ENCODE measurements at places on chromosomes 13 and 19.

- no peak for DNase-seq
Observed at GRCh38 chr13:84208246-84208910, 326.1 kb upstream of the SLITRK1 start.

GRCh38 chr13:26923824-26924605, 163.4 kb upstream of the GPR12 start:
- DNase-seq = no peak

- no peak for DNase-seq
Observed at GRCh38 chr13:61144834-61145593, 270.6 kb downstream of the PCDH20 start.

DNA sequence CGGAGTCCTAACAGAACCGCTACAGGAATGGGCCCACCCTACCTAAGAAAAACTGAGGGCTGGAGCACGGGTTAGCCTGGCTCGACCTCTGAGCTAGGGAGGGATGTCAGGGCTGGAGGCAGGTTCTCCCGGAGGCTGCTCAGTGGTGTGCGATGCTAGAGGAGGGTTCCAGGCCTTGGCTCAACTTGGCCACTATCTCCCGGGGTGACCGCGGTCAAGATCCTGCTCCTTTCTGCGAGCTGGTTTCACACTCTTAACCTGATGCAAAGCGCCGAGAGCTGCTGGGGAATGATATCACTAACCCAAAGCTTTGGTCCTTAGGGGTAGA, 301 bp downstream of the POP4 start:
- no peak for DNase-seq

- no peak for DNase-seq
Observed at GRCh38 chr13:39373145-39373544, 229.8 kb downstream of the LHFPL6 start.

DNA sequence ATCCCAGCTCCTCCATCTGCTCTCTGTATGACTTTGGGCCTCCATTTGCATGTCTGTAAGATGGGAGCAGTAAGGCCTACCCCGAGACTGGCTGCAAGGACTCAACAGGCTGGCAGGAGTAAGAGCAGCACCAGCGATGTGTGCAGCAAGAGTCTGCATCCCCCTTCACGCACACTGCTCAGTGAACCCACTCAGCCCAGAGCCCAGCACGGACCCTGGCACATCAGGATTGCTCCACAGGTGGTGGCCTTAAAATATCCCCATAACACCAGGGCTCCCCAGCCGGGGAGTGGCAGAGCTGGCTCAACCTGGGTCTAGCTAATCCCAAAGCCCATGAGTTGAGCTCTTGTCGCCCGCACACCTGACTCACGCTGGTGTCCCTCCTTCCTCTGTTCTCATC, 23.4 kb downstream of the VRK3 start:
- no peak for DNase-seq

DNA sequence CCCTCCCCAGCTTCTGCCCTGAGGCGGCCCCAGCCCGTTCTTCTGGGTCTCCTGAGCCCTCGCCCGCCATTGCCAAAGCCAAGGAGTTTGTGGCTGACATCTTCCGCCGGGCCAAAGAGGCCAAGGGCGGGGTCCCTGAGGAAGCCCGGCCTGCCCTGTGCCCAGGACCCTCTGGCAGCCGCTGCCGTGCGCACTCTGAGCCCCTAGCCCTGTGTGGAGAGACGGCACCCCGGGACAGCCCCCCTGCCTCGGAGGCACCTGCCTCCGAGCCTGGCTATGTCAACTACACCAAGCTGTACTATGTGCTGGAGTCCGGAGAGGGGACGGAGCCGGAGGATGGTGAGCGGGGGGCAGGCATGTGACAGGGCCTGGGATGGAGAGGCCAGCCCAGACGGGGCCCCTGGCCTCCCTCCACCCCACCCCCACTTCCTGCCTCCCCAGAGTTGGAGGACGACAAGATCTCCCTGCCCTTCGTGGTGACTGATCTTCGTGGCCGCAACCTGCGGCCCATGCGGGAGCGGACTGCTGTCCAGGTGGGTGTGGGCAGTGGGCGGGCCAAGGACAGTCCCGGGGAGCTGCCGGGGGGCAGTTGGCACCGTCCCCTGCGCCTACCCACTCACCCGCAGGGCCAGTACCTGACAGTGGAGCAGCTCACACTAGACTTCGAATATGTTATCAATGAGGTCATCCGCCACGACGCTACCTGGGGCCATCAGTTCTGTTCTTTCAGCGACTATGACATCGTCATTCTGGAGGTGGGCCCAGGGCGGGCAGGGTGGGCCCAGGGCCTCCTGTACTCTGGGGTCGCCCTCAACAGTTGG, 7.0 kb downstream of the DCAF15 start:
- DNase-seq = no peak

- no peak for DNase-seq
Observed at GRCh38 chr13:23848019-23848418, 41.2 kb downstream of the MIPEP start.

GRCh38 chr13:76868371-76868770, 17.8 kb downstream of the KCTD12 start:
- DNase-seq = no peak

GRCh38 chr19:42069619-42070351, at the start of gene GRIK5:
Gene GRIK5, minus strand, starts transcription at chr19:42070206. Its CDS starts 4,436 bp downstream, at chr19:42065770.
- no peak for DNase-seq

- DNase-seq = no peak
Observed at GRCh38 chr19:53958823-53959757, 3.6 kb upstream of the CACNG8 start.

- DNase-seq = no peak
Observed at GRCh38 chr13:63149375-63149774, 1733.7 kb upstream of the PCDH20 start.

DNA sequence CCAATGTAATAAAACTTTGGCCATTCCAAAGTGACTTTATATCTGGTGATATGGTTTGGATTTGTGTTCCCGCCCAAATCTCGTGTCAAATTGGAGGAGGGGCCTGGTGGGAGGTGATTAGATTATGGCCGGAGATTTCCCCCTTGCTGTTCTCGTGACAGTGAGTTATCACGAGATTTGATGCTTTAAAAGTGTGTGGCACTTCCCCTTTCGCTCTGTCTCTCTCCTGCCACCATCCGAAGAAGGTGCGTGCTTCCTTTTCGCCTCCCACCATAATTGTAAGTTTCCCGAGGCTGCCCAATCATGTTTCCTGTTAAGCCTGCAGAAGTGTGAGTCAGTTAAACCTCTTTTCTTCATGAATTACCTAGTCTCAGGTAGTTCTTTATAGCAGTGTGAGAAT, 9.3 kb upstream of the NALCN start:
- no peak for DNase-seq

- DNase-seq = no peak
Observed at GRCh38 chr13:109381546-109382180, 404.7 kb downstream of the IRS2 start.

DNA sequence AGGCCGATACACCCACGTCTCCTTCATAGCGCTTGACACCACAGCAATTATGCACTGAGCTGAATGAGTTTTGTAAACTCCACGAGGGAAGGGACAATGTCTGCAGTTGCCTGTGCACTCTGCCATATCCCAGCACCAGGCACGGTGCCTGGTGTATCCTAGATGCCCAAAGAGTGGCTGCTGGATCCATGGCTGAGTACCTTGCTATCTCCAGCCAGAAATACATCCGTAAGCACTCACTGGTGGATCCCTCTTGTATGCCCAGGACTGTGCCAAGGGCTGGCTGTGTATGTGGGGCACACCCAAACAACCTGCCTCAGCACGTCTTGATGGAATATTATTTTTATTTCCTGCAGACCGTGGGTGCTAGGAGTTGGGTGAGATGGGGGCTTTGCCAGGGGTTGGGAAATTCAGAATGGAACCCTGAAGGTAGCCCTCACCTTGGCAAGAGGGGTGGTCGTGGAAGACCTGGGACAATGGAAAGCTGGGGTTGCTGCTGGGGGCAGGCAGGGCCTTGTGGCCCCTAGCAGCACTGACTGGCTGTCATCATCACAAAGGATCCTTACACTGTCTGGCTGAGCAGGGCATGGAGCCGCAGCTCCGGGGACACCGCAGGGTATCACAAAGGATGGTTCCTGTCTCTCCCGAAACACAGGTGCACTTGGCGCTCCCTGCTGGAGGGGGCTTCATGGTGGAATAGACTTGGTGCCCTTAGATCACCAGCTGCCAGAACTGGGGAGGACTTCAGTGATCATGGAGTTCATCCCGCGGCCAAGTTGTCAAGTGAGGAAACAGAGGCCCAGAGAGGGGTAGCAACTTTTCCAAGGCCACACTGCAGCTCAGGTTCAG, 131.3 kb downstream of the URI1 start:
- DNase-seq = no peak

All from activated CD8-positive, alpha-beta memory T cell treated with anti-CD3 and anti-CD28 coated beads for 4 hours (primary cell).